HS-5 (cell line): ENCODE measurements at places on chromosomes 5 and 9.
A peak's percentile ranks its signal among the peaks of the same experiment; 100 is the strongest.

- DNase-seq: no peak
These were observed 18.1 kb downstream of the FYB1 start for GRCh38 chr5:39201160-39201780.

GRCh38 chr5:60634051-60634450 is 65.9 kb downstream of the DEPDC1B start:
- DNase-seq: no peak

DNA sequence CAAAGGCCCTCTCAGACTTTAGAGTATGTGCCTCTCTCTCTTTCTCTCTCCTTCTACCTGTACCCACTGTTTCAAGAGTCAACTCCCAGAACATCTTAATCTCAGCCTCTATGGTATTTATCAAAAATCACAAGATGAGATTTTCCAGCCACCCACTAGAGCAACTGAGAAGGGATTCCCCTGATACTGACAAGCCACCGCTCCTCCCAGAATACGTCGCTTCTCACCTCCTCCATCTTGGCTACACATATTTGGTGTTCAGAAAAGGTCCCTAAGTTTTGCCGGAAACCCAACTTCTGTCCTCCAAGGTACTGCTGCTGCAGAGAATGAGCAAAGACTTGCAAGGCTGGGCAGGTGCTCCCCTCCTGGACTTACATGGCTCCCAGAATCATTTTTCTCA is 6.1 kb downstream of the GARIN3 start:
- no peak for DNase-seq

GRCh38 chr9:134204991-134205578 is 40.7 kb upstream of the RNU6ATAC start:
- DNase-seq: no peak

GRCh38 chr5:85049020-85049419 is 664.3 kb upstream of the EDIL3 start:
- peak; percentile 18 for DNase-seq

DNA sequence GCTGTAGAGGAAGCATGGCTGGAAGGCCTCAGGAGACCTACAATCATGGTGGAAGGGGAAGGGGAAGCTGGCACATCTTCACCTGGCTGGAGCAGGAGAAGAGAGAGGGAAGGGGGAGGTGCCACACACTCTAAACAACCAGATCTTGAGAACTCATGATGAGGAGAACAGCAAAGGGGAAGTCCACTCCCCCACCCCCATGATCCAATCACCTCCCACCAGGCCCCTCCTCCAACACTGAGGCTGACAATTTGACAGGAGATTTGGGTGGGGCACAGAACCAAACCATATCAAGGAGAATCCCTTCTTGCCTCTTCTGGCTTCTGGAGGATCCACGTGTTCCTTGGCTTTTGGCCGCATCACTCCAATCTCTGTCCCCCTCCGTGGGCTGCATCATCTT is 13.1 kb upstream of the CMBL start:
- no peak for DNase-seq

DNA sequence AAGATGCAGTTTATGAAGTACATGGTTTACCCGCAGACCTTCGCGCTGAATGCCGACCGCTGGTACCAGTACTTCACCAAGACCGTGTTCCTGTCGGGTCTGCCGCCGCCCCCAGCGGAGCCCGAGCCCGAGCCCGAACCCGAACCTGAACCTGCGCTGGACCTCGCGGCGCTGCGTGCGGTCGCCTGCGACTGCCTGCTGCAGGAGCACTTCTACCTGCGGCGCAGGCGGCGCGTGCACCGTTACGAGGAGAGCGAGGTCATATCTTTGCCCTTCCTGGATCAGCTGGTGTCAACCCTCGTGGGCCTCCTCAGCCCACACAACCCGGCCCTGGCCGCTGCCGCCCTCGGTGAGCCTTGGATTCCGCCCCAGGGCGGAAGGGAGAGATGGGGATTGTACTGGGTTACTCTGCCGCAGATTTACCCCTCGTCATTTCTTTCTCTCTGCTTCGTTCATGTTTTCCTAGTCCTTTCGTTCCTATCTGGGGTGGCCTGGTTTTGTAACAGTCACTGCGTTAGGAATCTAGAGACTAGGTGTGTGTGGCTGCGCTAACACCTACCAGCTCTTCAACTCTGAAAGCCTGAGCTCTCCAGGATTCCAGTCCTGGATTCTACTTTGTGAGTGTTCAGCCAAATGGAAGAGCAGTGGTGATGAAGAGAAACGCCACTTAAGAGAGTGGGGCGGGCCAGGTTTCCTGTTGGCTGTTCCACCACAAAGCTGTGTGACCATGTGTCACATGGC is 638 bp downstream of the MRPS30 start:
- DNase-seq: peak; percentile 31

- DNase-seq: no peak
These were observed 226.5 kb upstream of the POU5F2 start for GRCh38 chr5:93967923-93968322.

DNA sequence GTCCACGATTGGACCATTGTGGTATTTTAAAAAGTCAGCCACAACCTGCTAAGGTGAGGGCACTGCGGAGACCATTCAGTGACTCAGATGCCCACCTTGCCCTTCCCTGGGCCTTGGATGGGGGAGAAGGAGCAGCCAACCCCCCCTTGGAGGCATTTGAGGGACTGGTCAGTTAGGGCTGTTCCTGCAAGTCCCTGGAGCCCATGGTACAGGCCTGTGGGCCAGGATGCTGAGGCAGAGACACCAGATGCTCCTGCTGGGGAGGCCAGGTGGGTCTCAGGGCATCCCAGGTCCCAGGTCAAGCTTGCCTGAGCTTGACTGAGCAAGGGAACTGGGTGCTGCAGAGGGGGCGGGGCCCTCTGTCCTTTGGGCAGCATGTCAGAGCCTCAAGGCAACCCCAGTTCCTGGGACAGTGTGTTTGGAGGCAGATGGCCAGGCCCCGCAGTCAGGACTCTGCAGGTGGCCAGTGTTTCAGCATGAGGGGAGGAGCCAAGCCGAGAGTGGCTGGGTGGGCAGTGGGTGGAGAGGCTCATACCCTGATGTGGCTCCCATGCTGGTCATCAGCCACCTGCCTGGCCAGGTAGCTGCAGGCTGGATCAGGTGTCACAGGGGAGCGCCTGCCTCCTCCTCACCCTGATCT is 27.5 kb downstream of the SLC6A3 start:
- DNase-seq: no peak

DNA sequence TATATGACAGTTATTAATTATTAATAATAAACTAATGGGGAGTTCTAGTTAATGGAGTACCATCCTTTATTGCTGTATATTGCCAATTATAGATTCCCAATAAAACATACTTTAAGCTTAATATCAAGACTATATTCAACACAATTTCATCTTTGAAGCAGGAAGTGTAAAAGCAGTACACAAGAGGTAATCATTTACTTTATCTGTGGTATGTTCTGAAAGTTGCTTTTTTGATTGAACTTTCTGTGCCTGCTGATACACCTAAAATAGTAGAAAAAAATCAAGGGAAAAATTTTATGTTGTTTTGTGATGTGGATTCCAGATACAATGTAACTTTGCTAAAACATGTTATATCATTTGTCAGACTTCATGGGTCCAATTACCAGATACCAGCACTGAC is 58.0 kb downstream of the ACO1 start:
- no peak for DNase-seq

- no peak for DNase-seq
These were observed 32.9 kb downstream of the NSG2 start for GRCh38 chr5:174078416-174078815.

DNA sequence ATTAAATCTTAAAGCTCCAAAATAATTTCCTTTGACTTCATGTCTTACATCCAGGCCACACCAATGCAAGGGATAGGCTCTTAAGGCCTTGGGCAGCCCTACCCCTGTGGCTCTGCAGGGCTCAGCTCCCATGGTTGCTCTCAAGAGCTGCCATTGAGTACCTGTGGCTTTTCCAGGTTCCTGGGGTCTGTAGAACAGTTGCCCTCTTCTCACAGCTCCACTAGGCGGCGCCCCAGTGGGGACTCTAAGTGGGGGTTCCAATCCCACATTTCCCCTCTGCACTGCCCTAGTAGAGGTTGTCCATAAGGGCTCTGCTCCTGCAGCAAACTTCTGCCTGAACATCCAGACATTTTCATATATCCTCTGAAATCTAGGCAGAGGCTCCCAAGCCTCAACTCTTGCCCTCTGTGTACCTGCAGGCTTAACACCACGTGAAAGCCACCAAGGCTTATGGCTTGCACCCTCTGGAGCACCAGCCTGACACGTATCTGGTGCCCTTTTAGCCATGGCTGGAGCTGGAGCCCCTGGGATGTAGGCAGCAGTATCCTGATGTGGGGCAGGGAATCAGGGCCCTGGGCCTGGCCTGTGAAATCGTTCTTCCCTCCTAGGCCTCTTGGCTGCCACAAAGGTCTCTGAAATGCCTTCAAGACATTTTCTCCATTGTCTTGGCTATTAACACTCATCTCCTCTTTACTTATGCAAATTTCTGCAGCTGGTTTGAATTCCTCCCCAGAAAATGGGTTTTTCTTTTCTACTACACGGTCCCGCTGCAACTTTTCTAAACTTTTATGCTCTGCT is 185.1 kb downstream of the SMARCA2 start:
- no peak for DNase-seq

DNA sequence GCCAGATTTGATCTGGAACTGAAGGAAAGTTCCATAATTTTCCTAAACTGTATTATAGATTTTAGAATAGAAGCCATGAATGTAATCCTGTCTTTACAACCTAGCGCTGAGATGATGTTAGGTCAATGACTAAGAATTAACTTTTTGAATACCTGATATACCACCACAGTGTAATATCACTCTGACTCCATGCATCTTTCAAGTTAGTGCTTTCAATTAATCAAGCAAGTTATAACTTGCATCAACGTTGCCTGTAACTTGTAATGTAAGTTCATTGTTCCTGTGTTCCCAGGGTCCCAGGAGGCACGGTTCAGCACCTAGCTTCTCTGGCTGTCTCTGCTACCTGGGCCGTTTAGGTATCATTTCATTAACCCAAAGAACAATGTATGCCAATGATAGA is 139.3 kb downstream of the CSNK1G3 start:
- no peak for DNase-seq

GRCh38 chr9:77475641-77476473 is 172.3 kb downstream of the GNA14 start:
- DNase-seq: peak; percentile 55

DNA sequence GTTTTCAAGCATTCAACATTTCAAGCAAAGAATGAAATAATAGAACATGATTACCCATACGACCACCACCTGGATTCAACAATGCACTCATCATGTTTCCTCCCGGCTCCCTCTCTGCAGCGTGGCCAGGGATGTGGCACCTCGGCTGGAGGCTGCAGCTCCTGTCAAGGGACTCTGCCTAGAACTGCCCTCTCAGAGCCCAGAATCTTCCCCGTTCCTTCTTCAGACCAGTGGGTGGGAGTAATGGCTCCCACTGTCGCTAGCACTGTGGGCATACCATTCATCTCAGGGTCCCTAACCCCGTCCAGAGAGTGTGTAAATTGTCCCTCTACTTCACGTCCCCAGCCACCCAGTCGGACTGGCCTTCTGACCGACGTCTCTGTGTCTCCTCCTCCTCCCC is 118.6 kb upstream of the COL5A1 start:
- no peak for DNase-seq

DNA sequence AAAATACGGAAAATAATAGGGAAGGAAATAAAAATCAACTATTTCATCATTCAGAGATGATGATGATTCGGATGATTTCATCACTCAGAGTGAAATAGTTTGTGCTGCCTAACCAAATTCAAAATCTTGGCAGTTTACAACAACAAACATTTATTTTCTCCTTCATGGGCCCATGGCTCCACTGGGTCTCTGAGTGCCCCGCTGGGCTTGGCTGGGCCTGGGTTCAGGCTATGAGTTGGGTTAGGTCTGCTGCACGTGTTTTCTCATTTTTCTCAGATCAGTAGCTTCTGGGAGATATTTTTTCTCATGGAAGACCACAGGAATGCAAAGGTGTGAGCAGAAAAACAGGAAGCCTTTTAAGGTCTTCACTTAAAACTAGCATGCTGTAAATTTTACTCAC is 24.0 kb upstream of the F2RL1 start:
- no peak for DNase-seq

DNA sequence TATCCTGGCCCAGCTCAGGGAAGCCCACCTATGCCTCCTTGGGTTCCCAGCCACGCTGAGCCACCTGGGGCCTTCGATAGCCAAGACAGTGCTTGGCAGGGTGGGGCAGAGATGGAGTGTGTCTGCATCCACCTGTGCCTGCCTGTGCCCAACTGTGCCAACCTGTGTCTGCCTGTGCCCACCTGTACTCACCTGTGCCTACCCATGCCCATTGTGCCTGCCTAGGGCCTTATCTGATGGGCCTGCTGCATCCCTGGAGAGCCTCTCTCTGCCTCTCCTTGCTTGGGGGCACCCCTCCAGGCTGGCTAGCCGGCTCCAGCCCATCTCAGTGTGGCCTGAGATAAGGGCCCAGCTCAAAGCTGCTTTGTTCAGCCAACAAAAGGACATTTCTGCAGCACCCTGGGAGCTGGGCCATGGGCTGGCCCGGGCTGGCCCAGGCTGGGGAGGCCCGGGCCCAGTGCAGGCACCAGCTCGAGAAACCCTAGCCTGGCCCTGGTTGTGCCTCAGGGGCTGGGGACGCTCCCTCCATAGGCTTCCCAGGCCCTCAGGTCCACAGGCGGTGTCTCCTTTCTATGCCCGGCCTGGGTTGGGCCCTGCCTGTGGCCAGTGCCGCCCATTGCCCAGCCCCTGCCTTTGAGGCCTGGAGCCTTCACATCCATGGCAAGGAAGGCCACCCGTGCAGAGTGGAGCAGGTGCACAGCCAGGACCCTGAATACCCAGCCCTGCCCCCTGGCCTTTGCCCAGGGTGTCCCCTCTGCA is 37.3 kb upstream of the NOTCH1 start:
- no peak for DNase-seq

DNA sequence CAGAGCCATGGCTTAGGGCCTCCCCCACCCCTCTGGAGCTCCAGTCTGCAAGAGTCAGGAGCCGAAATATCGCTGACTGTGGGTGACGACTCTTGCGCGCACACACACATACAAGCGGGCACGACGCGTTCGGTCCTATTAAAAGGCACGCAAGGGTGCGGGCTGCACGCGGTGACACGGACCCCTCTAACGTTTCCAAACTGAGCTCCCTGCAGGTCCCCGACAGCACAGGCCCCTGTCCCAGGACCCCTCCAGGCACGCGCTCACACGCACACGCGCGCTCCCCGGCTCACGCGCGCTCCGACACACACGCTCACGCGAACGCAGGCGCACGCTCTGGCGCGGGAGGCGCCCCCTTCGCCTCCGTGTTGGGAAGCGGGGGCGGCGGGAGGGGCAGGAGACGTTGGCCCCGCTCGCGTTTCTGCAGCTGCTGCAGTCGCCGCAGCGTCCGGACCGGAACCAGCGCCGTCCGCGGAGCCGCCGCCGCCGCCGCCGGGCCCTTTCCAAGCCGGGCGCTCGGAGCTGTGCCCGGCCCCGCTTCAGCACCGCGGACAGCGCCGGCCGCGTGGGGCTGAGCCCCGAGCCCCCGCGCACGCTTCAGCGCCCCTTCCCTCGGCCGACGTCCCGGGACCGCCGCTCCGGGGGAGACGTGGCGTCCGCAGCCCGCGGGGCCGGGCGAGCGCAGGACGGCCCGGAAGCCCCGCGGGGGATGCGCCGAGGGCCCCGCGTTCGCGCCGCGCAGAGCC is at the start of gene GRIN1:
TSS of gene GRIN1 (plus strand) at position 433 of the 746 bp plus-strand sequence. CDS start 333 bp downstream, outside the sequence.
- no peak for DNase-seq

DNA sequence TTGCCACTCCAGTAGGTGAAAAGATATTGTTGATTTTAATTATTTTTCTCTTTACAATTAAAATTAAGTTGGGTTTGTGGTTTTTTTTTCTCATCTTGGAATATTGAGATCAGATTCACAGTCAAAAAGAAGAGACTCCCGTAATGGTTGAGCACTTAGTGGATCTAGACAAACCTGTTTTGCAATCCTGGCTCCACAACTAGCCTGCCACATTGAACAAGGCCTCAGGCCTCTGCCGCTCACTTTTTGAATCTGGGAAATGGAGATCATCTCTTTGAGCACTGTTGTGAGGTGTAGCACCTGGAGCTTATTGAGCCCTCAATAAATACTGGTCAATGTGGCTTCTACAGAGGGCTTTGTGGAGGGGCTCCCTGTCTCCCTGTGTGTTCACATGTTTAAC is 37.1 kb upstream of the RARS1 start:
- no peak for DNase-seq
